Activated T-cell treated with anti-CD3 and anti-CD28 coated beads, Interleukin-2, amount 50 U/mL, for 4 hours (primary cell): ENCODE measurements at places on chromosomes 4 and X.

DNA sequence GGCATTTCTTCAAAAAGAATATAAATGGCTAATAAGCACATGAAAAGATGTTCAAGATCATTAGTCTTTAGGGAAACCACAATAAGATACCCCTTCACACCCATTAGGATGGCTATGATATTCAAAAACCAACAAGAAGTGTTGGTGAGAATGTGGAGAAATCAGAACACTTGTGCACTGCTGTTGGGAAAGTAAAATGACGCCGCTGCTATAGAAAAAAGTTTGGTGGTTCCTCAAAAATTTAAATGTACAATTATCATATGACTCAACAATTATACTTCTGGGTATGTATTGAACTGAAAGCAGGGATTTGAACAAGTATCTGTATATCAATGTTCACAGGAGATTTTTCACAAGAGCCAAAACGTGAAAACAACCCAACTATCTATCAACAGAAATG is 29.4 kb upstream of the NEUROG2 start:
- no peak for DNase-seq

DNA sequence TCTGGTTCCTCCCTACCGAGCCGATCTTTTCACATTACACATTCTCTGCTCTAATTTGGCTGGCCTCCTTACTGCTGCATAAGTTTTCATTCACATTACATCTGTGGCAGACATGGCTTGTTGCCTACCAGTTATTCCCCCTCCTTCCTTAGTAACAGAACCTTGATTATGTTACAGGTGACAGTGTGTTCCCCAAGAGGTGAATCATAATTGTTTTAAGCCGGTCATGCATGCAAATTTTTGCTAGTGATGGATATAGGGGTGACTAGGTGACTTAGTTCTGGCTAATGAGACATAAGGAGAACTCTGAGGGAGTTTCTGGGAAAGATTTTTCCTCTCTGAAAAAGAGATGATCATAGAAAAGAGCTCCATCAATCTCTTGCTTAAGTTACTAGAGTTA is 8.4 kb upstream of the LAMP2 start:
- DNase-seq, result no peak

- DNase-seq, result no peak
These were observed 349.3 kb upstream of the GALNT7 start for GRCh38 chr4:172819353-172819752.

DNA sequence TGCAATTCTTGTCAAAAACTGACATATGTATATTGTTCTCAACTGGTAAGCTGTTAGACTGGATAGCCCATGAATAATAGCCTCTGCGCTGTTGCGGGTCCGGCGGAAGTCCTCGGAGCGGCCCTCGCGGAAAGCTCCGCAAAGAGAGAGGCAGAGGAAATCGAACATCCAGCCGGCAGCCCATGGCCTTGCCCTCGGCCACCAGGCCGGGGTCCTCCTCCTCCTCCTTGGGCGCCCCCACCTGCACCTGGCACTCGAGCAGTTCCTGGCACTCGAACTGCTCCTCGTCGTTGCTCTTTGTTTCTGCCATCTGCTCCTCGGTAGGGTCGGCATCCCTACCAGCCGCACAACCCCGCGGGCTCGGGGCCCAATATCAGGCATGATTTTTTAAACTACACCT is 1176.3 kb downstream of the PCDH18 start:
- DNase-seq, result no peak

DNA sequence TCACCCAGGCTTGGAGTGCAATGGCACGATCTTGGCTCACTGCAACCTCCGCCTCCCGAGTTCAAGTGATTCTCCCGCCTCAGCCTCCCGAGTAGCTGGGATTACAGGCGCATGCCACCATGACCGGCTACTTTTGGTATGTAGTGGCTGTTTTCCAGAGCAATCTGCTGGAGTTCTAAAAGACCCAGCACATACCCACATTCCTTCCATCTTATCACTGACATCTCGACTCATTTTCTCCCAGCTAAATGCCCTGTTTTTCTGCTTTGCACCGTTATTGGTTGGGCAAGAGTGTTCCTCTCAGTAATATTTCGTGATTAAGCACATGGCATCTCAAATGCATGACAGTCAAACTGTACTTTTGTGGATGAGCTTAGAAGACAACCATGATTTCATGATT is 53.7 kb downstream of the PRKX start:
- no peak for DNase-seq

DNA sequence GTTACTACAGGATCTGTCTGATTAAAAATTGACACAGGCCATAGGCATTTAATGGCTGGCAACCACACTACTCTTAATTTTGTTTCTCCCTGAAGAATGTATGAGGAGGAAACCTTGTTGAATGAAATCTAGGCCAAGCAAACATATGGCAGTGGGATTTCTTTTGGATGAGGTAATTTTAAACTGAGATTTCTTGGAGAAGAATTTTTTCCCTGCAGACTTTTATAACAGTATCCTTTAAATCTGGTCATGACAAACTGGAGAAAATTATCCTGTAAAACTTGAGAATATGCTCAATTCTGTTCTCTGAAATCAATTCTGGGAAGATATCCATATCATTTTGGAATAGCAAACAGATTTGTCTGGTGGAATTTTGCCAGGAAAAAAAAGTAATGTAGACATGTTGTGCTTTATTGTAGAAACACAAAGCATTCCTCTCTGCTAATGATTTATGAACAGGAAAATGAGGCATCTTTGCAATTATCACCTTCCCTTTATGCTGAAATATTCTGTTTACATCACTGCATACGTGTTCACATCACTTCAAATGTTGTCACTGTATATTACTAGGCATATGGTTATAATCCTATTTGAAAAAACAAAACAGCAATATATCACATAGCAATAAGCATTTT is 108.3 kb upstream of the ARSJ start:
- no peak for DNase-seq

DNA sequence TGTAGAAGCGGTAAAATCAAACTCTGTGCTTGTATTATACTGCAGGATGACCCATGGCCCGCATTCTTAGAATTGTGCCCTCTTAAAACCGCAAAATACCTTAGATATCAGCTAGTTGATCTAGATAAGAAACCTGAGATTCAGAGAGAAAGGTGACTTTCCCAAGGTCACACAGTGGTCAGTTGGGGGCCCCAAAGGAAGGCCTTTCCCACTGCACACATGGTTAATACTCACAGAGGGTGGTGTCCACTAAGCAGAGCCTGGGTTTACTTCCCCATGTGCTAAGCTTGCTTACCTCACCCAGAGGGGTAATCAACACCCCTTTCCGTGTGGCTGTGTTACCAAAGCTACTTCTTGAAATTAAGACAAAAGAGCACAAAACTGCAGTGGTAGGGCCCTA is 66.3 kb downstream of the RBM47 start:
- no peak for DNase-seq

DNA sequence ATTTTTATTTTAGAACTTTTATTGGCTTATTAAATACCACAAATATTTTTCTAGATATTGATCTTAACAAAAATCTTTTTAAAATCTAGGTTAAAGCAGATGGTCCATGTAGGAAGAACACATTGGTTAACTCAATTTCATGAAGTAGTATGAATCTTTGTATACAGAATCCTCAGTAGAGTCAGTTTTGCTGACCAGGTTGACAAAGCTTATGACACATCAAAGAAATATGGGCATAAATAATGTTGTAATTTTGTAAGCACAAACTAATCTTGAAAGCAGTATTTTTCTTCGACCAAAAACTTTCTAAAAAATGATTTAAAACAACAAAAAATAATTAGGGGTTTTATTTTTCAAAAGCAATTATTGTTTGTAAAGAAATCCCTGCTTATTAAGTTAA is 479.3 kb upstream of the PCDH10 start:
- DNase-seq, result no peak
